ENCODE measurements at places on chromosomes 7 and 10.

DNA sequence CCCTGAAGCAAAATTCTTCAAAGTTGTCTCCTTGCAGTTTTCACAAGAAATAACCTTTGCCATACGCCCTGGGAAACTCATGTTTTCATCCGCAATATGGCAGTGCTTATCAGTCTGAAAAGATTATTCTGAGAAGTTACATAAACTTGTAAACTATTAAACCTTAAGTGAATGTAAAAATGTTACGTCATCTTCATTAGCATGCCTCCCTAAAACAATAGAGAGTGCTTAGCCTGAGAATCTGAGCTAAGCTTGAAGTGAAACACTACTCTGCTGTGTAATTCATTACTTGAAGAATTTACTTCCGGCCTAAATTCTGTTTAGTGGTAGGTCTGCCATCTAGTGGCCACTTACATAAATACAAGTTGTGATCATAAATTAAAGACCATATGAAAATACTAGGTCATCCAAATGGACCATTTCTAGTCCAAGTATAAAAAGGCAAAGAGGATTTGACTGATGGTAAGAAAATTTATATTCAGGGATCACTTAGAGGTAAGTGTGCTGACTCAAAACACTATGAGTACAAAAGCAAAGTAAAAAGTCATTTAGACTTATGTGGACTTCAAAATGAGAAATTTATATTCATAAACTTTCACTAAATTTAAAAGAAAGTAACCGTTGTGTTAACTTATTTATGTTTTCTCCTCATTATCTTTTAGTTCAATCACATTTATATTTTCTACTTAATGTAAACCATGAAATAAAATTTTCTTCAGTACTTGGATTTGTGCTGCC lies 745.1 kb upstream of the LRRTM3 start:
- no peak for DNase-seq

DNA sequence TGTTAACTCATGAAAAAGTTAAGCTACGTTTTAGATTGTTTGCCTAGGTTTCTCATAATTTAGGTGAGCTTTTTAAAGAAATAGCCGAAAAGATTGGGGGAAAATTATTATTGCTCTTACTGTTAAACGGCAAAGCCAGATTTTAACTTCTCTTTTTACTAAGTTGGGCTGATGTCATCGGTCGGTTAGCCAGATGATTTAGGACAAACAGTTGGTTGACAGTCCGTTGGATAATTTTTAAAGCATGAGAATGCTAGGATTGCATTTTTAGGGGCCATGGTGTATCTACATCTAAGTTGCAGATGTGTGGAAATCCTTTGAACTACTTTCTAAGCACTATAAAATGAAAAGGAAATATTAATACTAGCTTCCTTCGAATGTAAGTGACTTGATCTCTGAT lies 280.9 kb upstream of the AKR1E2 start:
- DNase-seq: no peak

GRCh38 chr10:60872451-60872850 lies 71.5 kb downstream of the RHOBTB1 start:
- no peak for DNase-seq

DNA sequence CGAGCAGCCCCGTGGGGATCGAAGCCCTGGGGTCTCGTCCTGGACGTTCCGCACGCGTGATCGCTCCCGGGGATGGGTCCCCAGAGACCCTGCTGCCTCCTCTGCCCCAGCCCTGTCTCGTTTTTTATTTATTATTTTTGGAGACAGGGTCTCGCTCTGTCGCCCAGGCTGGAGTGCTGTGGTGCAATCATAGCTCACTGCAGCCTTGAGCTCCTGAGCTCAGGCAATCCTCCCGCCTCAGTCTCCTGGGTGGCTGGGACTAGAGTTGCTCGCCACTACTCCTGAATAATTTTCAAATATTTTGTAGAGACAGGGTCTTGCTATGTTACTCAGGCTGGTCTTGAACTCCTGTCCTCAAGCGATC lies 319 bp upstream of the STX1A start:
- DNase-seq: no peak

- DNase-seq: no peak
Observed at GRCh38 chr10:69073736-69074364, 14.1 kb upstream of the SRGN start.

GRCh38 chr7:140122965-140123364 lies 53.8 kb downstream of the KDM7A start:
- DNase-seq: no peak

DNA sequence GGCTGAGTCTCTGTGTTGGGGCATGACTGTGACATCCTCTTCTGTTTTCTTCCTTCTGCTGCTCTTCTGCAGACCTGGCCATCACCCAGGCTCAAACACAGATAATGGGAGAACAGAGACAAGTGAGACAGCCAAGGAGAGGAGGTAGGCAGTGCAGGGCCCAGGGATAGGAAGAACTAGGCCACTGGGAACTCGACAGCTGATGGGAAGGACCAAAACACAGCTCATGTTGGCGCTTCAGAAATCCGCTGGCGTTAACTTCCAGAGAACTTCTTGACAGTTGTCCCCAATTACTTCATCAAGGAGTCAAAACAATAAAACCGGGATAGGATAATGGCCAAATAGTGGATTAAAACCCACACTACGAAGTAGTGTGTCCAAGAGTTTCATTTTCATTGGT lies 97.0 kb upstream of the PALS2 start:
- DNase-seq: no peak

- DNase-seq: no peak
Observed at GRCh38 chr10:101311185-101312066, 42.5 kb upstream of the BTRC start.

- DNase-seq: no peak
Observed at GRCh38 chr10:119162452-119163092, 2.9 kb downstream of the SFXN4 start.

- DNase-seq: no peak
Observed at GRCh38 chr7:2249744-2250323, 7.8 kb downstream of the NUDT1 start.

GRCh38 chr10:35961501-35961900 lies 319.4 kb upstream of the FZD8 start:
- DNase-seq: no peak

- no peak for DNase-seq
Observed at GRCh38 chr10:120650705-120651399, 193.8 kb downstream of the PLPP4 start.

- DNase-seq: no peak
Observed at GRCh38 chr7:50304911-50305582, 531 bp downstream of the IKZF1 start.

DNA sequence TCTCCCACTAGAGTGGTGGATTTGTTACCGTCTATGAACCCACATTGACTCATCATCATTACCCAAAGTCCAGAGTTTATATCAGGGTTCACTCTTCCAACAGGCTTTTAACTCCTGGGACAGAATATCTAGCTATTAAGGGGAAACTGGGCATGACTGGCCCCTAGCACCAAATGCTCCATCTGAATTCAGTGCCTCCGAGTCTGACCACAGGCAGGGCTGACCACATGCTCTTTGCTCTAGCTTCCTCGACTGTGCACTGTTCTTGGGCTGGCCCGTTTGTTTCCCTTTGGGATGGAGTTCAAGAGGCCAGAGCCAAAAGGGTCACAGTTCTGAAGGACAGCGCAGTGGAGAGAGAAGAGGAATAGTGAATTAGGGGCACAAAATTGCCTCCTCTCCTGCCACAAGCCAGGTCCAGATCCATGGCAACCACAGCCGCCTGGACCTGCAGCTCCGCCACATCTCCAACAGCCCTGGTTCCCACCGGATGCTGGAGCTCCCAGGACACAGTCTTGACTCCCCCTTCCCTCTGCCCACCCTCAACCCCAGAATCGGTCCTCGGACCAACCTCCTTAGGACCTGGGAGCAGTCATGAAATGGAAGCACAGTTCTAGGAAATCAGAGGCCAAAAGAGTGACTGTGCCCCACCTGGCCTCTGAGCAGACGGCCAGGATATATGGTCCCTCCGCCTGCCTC lies 16.2 kb downstream of the CAMK2G start:
- DNase-seq: no peak

Measured in activated CD4-positive, alpha-beta T cell treated with anti-CD3 and anti-CD28 coated beads for 24 hours (primary cell).